Left lung (tissue), 14 donors: ENCODE measurements at places on chromosomes 16 and 17.

GRCh38 chr16:3028716-3029319, 5.0 kb downstream of the THOC6 start:
- H3K27ac ChIP-seq: no peak overlapping the region
- peaks cover 33% of the 10 kb centered on the region for H3K27me3 ChIP-seq
- DNase-seq: no peak
- no peaks in the 10 kb centered on the region for H3K36me3 ChIP-seq
- H3K4me3 ChIP-seq: no peak overlapping the region
- peaks cover 39% of the 10 kb centered on the region for H3K4me1 ChIP-seq

DNA sequence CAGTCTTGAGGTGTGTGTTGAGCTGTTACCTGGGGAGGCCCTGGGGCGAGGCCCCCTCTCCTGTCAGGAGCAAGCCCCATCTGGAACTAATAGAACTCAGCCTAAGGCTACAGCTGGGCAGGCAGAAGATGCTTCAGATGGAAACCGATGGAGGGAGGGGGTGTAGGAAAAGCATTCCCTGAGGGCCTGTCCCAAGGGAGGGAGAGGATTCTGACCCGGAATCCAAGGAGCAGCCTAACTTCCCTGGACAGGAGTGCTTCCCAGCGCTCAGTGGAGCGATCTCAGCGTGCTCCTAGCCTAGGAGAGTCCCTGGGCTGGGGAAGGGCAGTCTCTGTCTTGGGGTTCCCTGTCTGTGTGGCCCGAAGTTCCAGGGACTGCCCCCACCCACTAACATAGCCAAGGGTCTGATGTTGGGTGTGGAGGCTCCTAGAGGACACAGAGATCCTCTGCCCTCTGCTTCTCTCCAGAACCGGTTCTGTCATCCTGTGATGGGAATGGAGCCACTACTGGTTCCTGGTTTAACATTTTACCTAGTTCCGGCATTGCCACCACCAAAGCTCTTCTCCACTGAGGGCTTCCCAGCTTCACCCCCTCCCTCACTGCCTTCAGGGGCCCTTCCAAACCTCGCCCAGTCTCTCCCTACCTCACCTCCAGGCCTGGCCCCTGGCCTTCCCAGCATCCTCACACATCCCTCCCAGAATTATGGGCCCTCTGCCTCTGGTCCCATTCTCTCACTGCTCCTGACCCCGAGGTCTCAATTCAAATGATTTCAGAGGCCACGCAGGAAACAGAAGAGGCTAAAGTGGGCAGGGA, 58.7 kb downstream of the RTN4RL1 start:
- H3K27me3 ChIP-seq: peaks cover 13% of the 10 kb centered on the region
- H3K36me3 ChIP-seq: no peaks in the 10 kb centered on the region
- no peak overlapping the region for H3K27ac ChIP-seq
- H3K4me3 ChIP-seq: no peak overlapping the region

- no peaks in the 10 kb centered on the region for H3K36me3 ChIP-seq
- H3K27ac ChIP-seq: no peak overlapping the region
- DNase-seq: no peak
These were observed 256.1 kb downstream of the ENGASE start for GRCh38 chr17:79330696-79331095.

DNA sequence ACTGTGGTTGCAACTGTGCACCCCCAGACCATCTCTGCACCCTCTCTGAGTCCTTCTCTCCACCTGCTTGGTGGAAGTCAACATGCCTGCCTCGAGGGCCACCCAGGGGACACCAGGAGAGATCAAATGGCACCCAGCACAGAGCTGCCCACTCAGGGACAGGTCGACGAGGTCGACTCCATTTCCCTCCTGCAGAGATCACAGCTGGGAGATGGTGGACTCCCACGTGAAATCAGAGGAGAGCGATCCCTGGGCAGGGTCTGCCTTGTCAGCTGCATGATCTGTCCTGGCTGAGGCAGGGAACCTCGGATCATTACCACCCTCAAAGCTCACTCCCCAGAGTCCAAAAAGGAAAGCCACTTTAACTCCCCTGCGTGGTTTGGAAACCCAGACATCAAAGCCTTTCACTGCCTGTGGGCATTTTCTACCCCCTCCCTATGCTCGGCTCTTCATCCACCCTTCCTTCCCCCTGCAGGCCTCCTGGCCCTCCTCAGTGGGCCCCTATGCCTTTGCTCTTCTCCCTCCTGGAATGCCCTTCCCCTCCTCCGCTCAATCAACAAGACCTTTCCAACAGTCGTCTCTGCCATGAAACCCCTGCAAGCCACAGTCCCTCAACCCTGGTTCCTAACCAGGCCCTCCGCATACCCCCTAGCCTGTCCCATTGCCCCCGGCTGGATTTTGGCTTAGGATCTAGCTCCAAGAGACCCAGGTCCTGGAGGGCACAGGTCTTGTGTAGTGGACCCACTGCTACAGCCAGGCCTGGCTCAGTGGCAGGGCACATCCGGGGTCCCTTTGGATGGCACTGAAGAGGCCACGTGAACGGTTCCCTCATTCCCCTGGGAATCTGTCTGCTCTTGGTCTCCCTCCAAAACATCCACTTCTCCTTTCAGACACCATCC, 103.8 kb upstream of the RPL38 start:
- H3K27ac ChIP-seq: no peak overlapping the region
- no peak for DNase-seq
- no peaks in the 10 kb centered on the region for H3K36me3 ChIP-seq
- H3K27me3 ChIP-seq: peaks cover 51% of the 10 kb centered on the region
- no peak overlapping the region for H3K4me3 ChIP-seq
- no peaks in the 10 kb centered on the region for H3K4me1 ChIP-seq

DNA sequence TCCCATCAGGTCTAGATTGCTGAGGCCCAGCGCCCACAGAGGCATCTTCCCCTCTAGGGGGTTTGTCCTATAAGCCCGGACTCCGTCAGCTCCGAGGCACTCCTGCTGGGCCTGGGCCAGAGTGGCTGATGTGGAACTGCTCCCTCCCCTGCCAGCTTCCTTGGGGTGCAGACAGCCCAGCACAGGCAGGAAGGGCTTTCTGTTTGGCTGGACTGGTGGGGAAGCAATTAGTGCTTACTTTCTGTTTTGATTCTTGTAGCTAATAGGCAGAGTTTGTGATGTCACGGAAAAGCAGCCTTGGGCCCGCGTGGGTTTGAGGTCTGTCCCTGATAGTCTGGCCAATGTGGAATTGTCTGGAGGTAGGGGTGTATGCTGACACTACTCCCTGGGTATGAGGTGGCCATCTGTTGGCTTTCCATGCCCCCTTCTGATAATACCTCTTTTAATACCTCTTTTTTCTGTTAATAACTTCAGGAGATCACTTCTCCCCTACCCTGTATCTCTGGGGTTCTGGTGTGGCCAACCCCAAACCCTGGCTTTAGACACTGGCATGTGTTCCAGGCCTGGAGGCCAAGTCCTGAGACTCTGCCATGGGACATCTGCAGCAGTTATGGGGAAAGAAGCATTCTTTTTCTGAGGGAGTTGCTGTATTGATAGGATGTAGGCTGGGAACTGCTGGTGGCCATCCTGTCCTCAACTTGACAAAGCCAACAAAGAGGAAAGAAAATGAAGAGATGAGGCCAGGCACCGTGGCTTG, 190.9 kb downstream of the RAB11FIP4 start:
- H3K27me3 ChIP-seq: no peaks in the 10 kb centered on the region
- H3K4me1 ChIP-seq: peaks cover 28% of the 10 kb centered on the region
- no peaks in the 10 kb centered on the region for H3K36me3 ChIP-seq
- no peak overlapping the region for H3K4me3 ChIP-seq

DNA sequence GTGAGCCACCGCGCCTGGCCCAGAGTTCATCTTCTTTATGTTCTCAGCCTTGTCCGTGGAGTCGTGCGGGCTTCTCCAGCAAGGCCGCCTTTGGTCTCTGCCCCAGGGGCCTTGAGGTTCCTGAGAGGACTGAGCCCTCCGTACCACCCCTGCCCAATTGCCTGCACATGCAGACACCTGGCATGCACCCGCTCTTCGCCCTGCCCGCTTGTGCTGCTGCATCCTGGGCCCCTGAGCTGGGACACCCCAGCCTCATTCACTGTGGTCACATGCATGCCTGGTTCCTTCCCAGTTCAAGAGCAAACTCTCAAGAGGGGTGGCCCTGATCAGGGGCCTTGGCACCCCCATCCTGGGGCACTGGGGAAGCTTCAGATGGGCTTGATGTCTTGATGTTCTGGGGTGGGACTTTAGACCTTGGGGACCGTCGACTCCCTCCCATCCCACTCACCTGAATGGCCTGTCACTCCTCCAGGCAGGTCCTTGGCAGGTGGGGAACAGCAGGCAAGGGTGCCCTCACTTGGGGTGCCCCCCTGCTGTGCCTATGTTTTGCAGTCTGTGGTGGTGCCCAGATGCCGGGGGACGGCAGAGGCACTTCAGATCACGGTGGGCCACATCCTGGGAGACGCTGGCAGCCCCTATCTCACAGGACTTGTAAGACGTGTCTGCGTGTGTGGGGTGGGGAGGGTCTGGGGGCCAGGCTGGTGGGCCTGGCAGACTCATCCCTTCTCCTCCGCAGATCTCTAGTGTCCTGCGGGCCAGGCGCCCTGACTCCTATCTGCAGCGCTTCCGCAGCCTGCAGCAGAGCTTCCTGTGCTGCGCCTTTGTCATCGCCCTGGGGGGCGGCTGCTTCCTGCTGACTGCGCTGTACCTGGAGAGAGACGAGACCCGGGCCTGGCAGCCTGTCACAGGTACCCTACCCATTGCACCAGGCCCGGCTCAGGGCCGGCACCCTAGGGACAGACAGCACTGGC, 12.7 kb upstream of the SPNS2 start:
- H3K4me1 ChIP-seq: peaks cover 11% of the 10 kb centered on the region
- H3K27ac ChIP-seq: no peak overlapping the region
- DNase-seq: no peak
- no peaks in the 10 kb centered on the region for H3K36me3 ChIP-seq
- no peaks in the 10 kb centered on the region for H3K27me3 ChIP-seq
- no peak overlapping the region for H3K4me3 ChIP-seq

GRCh38 chr17:55458978-55459377, 37.3 kb upstream of the MMD start:
- DNase-seq: no peak
- no peaks in the 10 kb centered on the region for H3K36me3 ChIP-seq
- no peak overlapping the region for H3K27ac ChIP-seq
- H3K4me3 ChIP-seq: no peak overlapping the region
- no peaks in the 10 kb centered on the region for H3K27me3 ChIP-seq
- no peaks in the 10 kb centered on the region for H3K4me1 ChIP-seq

- peak; percentile 84 for DNase-seq
- H3K4me1 ChIP-seq: no peaks in the 10 kb centered on the region
- peak overlapping the region; percentile 88 for H3K27ac ChIP-seq
- no peaks in the 10 kb centered on the region for H3K36me3 ChIP-seq
These were observed 128.9 kb upstream of the RCVRN start for GRCh38 chr17:10033959-10034358.

DNA sequence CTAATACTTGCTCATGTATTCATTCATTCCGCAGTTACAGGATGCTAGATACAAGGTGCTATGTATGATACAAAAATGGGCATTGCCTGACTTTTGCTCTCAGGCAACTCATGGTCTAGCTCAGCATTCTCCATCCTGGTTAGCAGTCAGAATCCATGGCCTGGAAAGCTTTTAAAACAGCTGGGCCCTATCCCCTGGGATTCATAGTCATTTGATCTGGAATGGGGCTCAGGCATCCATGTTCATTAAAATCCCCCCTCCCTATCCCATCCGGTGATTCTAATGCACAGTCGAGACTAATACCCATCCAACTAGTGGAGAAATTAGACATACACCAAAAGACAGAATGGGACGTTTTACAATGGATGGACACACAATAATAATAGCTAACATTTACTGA, 104.1 kb upstream of the TMEM132E start:
- H3K4me1 ChIP-seq: no peaks in the 10 kb centered on the region
- H3K36me3 ChIP-seq: no peaks in the 10 kb centered on the region
- no peak for DNase-seq
- H3K27me3 ChIP-seq: peaks cover 2% of the 10 kb centered on the region
- no peak overlapping the region for H3K27ac ChIP-seq

- no peak for DNase-seq
- H3K36me3 ChIP-seq: no peaks in the 10 kb centered on the region
- H3K27me3 ChIP-seq: no peaks in the 10 kb centered on the region
- no peak overlapping the region for H3K4me3 ChIP-seq
- no peaks in the 10 kb centered on the region for H3K4me1 ChIP-seq
These were observed 17.5 kb upstream of the RPTOR start for GRCh38 chr17:80527016-80527645.

DNA sequence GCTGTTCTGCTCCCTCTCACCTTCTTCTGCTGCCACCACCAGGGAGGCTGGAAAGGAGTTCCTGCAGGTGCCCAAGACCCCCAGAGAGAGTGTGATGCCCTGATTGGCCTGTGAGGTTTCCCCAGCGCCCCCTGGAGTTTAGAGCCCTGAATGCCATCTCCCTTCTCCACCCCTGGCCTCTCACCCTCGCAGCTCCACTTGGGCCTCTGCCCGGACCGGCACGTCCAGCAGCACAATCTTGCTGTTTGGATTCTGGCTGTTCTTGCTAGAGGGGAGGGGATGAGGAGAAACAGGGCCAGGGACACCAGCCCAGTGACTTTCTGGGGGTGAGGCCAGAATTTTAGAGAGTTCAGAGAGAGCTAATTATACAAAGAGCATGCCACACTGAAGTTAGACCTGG, 12.5 kb upstream of the FAM171A2 start:
- DNase-seq: no peak
- no peak overlapping the region for H3K27ac ChIP-seq
- H3K27me3 ChIP-seq: no peaks in the 10 kb centered on the region
- H3K4me3 ChIP-seq: no peak overlapping the region

DNA sequence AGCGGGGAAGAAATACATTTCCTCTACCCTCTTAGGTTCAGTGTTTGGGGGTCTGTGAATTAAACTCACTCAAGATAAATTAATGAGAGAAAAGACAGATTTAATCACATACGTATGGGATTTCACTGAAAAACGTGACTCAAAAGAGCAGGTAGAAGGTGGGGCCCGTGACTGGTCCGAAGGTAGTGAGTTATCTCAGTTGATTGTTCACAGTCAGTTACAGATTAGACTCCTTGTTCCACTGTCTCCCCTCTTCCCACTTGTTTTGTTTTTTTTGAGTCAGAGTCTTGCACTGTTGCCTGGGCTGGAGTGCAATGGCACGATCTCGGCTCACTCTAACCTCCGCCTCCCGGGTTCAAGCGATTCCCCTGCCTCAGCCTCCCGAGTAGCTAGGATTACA, 301.2 kb downstream of the SEC14L1 start:
- peaks cover 53% of the 10 kb centered on the region for H3K4me1 ChIP-seq
- DNase-seq: no peak
- H3K4me3 ChIP-seq: no peak overlapping the region
- H3K27ac ChIP-seq: peak overlapping the region; percentile 79
- no peaks in the 10 kb centered on the region for H3K27me3 ChIP-seq
- no peaks in the 10 kb centered on the region for H3K36me3 ChIP-seq

DNA sequence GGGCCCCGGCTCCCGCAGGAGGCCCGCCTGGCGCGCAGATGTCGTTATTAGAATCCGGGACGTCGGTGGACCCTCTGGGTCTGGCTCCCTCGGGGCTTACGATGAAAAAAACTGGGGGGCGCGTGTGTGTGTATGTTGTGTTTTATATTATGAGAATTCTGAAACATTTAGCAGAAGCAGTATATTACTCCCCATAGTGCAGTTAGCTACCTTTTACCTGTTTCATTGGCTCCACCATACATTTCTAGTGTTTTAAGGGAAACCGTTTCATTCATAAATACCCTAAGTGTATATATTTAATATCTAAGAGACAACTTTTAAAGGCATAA, 486 bp upstream of the DNAJA2 start:
- no peaks in the 10 kb centered on the region for H3K27me3 ChIP-seq
- H3K4me1 ChIP-seq: peaks cover 44% of the 10 kb centered on the region
- no peak for DNase-seq
- peak overlapping the region; percentile 96 for H3K27ac ChIP-seq

- H3K36me3 ChIP-seq: no peaks in the 10 kb centered on the region
- H3K4me3 ChIP-seq: no peak overlapping the region
- H3K27me3 ChIP-seq: peaks cover 7% of the 10 kb centered on the region
- H3K4me1 ChIP-seq: no peaks in the 10 kb centered on the region
- no peak overlapping the region for H3K27ac ChIP-seq
- DNase-seq: no peak
These were observed 67.4 kb downstream of the MYH13 start for GRCh38 chr17:10305398-10305797.
